ENCODE measurements at places on chromosomes 5 and 9.

DNA sequence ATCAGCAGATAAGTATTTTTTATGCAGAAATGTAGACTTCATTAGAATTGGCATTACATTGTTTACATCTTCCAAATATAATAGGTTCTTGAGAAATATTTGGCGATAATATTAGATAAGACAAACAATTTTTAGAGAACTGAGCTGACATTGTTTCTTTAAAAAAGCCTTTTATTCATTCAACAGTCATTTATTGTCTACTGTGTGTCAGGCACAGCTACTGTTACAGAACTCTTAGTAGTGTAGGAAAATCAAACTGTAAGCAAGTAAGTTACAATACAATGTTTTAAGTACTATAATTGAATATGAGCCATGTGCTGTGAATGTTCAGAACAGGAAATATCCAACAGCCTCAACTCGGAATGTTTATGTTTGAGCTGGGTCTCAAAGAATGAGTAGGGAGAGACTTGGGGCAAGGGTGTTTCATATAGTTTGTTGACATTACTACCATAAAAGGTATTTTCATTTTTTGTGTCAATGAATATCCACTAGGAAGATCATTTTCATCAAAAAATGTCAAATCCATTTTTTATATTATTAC is 114.0 kb downstream of the CDC42SE2 start:
- DNase-seq, result peak; percentile 81

- DNase-seq, result no peak
Measured at GRCh38 chr5:174785120-174785680, 60.8 kb downstream of the MSX2 start.

DNA sequence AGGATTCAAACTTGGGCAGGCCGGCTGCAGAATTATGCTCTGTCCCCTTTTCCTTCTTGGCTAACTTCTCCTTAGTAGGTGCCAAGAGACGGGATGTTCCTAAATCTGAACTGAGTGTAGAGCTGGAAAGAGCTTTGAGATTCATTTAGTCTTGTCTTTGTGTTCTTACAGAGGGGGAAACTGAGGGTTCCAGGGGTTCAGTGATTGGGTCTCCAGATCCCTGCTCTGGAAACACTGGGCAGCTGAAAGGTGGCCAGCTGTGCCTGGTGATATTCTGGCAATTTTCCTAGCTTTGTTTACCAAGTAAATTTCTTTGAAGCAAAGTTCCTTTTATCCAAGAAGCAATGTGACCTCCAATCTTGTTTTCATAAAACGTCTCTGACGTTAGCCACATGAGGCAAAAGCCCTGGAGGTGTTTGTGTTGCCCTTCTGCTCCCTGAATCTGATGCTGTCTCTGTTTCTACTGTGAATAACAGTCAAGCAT is 288.7 kb downstream of the ZSWIM6 start:
- DNase-seq, result no peak

GRCh38 chr9:132639322-132639721 is 30.5 kb downstream of the DDX31 start:
- DNase-seq, result no peak

DNA sequence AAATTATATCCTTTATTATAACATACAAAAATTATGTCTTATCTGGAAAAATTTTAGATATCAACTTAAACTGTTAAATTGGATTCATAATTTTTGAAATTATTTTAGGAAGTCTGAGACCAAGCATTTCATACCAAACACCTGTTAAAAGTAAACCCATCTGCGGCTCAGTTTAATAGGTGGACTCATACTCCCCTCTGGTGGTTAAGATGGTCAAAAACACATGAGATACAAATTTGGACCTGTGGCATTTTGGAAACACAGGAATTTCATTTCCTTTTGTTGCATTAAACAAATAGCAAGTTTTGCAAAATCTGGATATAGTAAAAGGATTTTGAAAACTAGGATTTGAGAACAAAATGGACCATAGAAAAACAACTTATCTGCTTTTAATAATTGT is 53.7 kb downstream of the RGMB start:
- DNase-seq, result peak; percentile 49

- DNase-seq, result peak; percentile 49
Measured at GRCh38 chr9:122377241-122378164, 6.7 kb downstream of the PTGS1 start.

DNA sequence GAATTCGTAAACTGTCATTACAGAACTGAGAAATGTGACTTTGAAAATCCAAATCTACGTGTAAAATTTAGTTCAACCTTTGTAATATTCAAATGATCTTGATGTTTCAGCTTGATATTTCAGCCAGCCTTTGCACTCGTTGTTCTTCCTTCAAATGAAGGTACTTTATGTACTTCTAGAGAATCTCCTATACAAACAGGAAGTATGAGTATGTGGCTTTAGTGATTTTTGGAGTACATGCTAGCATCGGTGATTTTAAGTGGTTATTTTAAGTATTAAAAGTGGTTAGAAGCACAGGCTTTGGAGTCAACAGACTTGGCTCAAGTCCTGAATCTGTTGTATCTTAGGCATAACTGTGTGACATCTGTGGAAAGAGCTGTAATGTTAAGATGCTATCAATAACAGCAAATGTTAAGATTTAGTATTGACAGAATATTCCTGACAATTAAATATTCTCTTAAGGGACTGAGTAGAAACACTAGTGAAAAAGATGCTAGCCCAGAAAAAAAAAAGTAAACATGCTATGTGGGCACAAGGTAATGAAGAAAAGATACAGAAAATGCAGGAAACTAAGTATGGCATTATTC is 398.0 kb downstream of the ADGRV1 start:
- peak; percentile 73 for DNase-seq

Measured in iris pigment epithelial cell (primary cell).